H9 (cell line): ENCODE measurements at places on chromosomes 2 and 18.
A peak's percentile ranks its signal among the peaks of the same experiment; 100 is the strongest.

GRCh38 chr2:217247476-217247875, 387.6 kb upstream of the TNP1 start:
- no peak for DNase-seq

GRCh38 chr2:136143603-136144451, 25.9 kb upstream of the CXCR4 start:
- DNase-seq = no peak

GRCh38 chr2:72210470-72210869, 62.8 kb upstream of the CYP26B1 start:
- no peak for DNase-seq

DNA sequence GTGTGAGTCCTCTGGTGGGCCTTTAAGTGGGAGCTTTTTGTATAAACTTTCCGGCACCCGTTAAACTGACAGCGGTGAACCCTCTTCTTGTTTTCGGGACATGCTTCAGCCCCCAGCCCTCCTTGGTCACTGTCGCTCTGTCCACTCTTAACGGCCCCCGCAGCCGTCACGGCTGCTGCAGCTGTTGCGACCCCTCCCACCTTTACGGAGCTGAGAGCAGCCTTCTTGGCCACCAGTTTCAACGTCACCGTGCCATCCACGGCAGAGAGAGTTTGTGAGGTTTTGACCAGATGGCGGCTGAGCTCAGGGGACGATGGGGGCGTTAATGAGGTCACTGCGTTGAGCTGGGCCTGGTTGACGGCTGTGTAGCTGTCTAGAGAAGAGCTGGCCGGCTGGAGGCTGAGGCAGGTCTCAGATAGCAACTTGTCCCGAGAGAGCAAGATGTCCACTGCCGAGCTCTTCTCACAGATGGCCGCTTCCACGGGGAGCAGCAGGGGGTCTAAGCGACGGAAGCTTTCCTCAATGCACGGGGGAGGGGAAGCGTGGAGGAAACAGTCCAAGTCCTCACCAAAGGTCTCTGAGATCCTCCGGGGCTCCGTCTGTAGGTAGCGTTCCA, 41.9 kb downstream of the KLF7 start:
- DNase-seq = no peak

DNA sequence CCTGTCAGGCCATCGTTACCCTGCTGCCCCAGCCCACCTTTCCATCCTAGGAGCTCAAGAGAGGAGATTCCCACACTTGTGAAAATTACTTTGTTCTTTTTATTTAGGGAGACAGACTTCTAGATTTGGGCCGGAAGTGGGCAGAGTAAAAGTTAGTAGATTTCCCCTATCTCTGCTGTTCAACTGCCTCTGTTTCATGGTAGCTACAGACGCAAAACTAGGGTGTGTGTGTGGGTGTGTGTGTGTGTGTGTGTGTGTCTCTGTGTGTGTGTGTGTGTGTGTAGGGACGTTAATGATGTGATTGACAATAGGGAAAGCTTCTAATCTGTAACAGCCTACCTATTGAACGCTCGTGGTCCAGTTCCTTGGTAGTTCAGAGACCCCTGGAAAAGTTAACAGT, 438 bp downstream of the PSMA8 start:
- no peak for DNase-seq

DNA sequence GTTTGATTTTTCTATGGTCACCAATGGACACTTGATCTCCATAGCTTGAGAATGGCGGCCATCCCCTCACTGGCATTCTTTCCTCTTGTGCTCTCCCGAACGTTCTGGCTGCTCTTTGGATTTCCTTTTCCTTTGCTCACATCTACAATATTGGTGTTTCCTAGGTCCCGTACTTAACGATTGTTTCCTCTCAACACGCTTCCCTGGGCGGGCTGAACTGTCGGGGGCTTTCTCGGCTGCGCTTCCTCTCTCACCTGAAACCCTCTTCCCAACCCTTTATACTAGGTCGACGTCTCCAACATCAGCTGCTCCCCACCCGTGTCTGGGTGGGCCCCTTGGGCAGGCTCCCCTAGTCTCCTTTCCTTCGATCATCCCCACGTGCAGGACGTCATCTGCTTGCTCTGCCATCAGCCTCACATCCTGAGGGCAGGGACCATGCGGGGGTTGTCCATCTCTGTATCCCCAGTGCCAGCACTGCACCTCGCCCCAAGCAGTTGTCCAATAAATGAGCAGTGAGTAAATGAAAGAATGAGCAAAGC, 634 bp upstream of the DIS3L2 start:
- no peak for DNase-seq

DNA sequence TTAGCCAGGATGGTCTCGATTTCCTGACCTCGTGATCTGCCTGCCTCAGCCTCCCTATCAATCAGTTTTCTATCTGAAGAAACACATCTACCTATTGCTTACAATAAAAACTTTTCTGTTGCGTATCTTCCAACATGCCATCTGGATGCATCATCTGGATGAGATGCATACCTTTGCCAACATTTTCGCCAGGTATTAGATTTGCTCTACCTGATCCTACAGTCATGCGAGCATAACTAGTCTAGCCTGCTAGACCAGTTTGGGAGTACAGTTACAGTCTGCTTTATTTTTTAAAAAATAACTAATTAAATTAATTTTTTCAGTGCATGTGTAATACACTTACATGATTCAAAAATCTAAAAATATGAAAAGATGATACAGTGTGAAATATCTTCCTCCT, 334.0 kb upstream of the MEX3C start:
- DNase-seq = no peak

DNA sequence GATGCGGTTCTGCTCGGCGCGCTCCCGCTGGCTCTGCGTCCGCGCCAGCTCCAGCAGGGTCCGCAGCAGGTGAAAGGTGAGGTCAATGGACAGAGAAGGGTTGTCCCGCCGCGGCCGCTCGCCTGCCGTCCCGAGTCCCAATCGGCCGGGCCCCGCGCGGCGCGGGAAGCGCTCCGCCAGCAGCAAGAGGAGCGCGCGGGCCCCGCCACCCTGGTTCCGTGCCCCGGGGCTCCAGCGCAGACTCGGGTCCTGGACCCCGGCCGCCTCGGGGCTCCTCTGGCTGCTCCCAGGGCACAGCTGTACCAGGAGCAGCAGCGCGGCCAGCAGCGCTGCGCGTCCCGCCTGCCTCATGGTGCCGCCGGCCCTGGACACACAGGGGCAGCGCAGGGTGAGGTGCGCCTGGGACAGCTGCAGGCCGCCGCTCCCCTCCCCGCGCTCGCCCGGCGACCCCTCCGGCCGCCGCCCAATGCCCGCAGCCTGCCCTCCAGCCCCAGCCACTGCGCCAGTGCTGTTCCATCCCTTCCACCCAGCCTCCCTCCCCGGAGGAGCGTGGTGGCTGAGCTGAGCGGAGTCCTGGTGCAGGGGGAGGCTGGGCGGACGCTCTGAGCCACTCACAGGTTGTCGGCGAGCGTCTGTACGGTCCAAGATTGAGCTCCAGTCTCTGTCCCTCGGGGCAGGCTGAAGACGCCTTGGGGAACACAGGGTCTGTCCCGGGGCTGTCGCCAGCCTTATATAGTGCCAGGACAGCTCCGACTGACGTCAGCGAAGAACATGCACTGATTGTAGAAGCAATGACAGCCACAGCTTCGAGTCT, 493 bp downstream of the UCN start:
- no peak for DNase-seq

GRCh38 chr2:128505150-128505490, 186.5 kb upstream of the HS6ST1 start:
- no peak for DNase-seq

- no peak for DNase-seq
These were observed 21.7 kb downstream of the KIAA1328 start for GRCh38 chr18:36850527-36851201.

DNA sequence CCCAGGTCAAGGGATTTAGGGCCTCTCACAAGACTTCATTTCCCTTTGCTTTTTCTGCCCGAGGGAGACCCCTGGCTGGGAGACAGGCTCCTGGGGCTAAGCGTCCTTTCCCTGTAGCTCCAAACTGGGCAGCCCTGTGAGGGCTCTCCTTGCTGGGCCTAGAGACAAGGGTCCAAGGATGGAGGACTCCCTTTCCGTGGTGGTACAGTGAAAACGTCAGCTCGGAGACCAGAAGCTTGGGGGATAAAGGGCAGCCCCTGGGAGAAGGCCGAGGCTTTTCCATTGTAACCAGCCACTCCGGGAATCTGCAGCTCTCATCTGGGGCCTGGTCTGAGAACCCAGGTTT, 2.3 kb downstream of the SIX2 start:
- DNase-seq = no peak

- DNase-seq = no peak
These were observed 51.5 kb downstream of the SMIM21 start for GRCh38 chr18:75376004-75376403.

DNA sequence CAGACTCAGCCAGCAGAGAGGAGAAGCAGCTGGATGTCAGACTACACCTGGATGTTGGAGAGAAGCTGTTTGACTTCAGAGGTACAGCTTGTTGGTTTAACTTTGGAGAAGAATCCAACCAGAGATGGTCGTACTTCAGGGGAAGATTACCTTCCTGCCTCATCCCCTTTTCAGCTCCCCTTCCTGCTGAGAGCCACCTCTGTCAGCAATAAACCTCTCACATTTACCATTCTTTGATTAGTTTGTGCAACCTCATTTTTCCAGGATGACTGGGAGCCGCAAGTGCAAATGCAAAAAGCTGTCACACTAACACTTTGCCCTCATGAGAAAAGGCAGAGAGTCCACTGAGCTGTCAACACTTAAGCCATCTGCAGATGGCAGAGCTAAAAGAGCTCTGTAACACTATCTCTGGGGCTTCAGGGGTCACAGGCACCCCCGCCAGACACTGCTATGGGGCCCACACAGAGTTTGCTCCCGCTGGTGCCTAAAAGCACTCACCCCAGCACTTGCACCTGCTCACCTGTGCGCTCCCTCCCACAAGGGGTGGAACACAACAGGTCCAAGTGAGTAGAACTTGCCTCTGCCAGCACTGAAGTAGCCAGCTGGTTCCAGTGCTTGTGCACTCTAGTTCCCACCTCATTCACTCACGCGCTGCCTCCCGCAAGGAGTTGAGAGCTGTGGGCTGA, 391.7 kb downstream of the METTL4 start:
- no peak for DNase-seq

- no peak for DNase-seq
These were observed 31.9 kb downstream of the GAD1 start for GRCh38 chr2:170848587-170848986.

DNA sequence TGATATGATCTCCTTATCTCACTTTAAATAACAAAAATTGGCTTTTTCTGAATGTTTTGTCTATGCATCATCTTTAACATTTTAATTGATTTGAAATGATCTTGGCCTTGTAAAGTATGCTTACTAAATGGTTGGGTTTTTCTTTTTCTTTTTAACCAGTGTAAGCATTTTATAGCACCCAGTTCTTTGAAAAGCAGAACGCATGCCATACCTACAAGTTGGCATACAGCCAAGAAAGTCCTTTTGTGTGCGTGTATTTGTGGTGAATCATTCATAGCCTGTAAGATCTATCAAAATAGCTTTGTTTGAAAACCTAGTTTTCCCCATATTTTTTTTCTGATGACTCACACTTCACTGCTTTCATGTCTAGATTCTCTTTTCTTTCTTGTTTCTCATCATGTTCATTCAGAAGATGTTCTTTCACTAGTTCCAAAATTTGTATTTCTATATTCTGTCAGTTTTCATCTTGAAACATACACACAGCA, 4.1 kb upstream of the VRK2 start:
- DNase-seq = no peak

GRCh38 chr2:234968631-234969305, 17.0 kb downstream of the SH3BP4 start:
- DNase-seq = no peak

DNA sequence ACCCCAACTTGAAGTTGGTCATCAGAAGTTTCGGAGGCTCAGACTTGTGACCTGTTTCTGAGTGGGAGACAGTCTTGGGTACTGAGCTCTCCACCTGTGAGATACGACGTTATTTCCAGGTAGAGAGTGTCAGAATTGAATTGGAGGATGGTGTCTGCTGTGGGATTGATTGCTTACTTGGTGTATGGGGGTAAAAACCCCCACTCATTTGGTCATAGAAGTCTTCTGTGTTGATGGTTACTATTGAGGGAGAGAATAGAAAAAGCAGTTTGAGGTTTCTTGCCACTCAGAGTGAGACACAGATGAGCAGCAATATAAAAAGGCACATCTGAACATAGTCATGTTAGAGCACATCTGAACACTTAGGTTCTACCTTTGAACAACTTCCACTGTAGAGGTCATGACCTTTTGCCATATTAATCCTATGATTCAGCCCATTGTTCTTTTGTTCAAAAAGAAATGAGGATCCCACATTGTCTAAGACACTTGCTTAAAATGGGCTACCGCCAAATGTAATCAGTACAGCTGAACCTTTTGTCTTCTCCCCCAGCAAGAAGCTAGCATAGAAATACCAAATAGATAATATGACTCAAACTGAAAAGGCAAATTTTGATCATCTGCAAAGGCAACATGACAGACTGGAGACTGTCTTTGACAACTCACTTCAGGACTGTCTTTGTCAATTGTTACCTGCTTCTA, 73.3 kb downstream of the NAB1 start:
- DNase-seq = no peak

- no peak for DNase-seq
These were observed 3.2 kb downstream of the STK17B start for GRCh38 chr2:196168181-196168580.

- no peak for DNase-seq
These were observed 86.5 kb upstream of the PPP1CB start for GRCh38 chr2:28665041-28665704.

- peak; percentile 53 for DNase-seq
These were observed 190.3 kb downstream of the RBM43 start for GRCh38 chr2:151071382-151071781.

DNA sequence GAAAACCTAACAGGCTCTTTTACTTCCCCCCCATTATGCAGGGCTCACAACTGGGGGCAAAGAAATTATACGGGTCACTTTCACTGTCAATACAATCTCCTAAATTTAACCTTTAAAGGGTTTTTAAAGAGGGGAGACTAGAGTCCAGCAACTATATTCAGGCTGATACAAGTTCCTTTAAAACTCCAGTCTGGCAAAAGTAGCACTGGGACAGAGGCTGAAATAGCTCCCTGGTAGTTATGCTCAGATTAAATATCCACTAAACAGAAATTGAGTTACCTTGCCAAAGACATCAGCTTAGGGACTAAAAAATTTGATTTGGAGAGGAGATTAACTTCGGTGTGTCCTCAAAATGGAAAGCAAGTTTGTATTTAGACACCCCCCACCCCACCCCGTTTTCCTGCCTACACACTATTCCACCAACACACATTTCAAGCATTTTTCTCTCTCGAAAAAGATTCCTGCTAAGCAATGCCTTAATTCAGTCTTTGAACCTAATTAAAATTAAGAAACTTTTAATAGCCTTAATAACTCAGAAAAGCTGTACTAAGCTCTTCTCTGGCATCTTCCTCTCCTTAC, 127.2 kb downstream of the OSBPL1A start:
- no peak for DNase-seq

- DNase-seq = no peak
These were observed 25.4 kb downstream of the TET3 start for GRCh38 chr2:74010087-74010541.
